A549 treated with Mapracorat at 1 μM for 4 hours (cell line): ENCODE measurements at places on chromosomes 12 and 14. TPM values are rescaled to one million over a fixed set of nuclear protein-coding genes. Genes with fewer than 3 reads are reported as not detected.

Gene RGS6
- total RNA-seq: not detected in 5 replicates

Gene SAMD15
- total RNA-seq: 1.6 to 2.5 TPM (median 1.9 TPM) in 5 replicates

Gene MDM2
- 42.8 to 69.6 TPM (median 57.3 TPM) in 5 replicates for total RNA-seq

Gene CLEC2A
- total RNA-seq: not detected in 5 replicates

Gene HOXC12
- not detected in 5 replicates for total RNA-seq

Gene MIPOL1
- total RNA-seq: 2.1 to 3.0 TPM (median 2.6 TPM) in 5 replicates

Gene HSPB8
- total RNA-seq: 14.1 to 21.0 TPM (median 16.5 TPM) in 5 replicates

Gene PCED1B
- 18.0 to 24.5 TPM (median 22.6 TPM) in 5 replicates for total RNA-seq

Gene CAPZA3
- not detected in 5 replicates for total RNA-seq

Gene AKAP3
- total RNA-seq: 0.05 to 0.38 TPM (median 0.18 TPM) in 5 replicates

Gene CCND2
- total RNA-seq: 0.12 TPM in 1 of 5 replicates, not detected in the others

Gene SLC4A8
- total RNA-seq: 0.57 to 1.7 TPM (median 1.3 TPM) in 5 replicates

Gene ADAMTS20
- not detected in 5 replicates for total RNA-seq
